ENCODE measurements at places on chromosomes 3 and 15. TPM values are rescaled to one million over a fixed set of nuclear protein-coding genes. Genes with fewer than 3 reads are reported as not detected.

DNA sequence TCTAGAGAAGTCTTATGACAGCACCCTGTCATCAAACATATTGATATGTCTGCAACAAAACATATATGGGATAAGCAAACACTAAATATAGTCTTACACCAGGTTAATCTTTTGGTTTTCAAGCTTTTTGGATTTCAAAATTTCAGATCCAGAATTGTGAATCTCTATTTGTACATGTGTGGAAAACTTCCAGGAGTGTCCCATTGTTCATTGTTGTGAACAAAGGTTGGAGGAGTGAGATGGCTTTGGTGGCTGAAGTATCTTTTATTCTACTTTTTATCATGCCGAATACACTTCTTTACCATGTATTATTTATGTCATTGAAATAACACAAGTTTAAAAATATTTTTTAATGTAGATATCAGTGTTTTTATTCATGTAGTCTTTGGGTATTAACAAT, 5.9 kb upstream of the FHIT start:
- DNase-seq: no peak

DNA sequence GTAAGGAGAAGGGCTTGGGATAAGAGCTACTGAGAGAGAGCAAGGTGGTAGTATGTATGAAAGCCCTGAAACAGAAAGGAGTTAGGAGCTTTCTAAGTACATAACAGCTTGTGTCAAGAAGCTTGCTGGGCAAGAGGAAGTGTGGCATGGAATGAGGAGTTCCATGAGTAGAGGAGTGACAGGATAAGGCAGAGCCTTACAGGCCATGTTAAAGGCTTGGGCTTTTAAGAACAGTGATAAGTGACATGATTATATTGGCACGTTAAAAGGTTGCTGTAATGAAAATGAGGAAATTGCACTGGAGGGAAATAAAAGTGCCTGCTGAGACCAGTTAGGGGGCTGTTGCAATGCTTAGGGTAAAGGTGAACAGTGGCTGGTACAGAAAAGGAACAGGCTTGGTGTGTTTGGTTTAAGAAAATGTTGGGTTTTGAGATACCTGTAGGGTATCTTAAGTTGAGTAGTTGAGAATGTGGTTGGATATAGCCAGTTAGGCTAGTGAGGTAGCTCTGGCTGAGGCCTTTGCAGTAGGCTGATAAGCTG, 49.0 kb downstream of the MEF2A start:
- DNase-seq: no peak

GRCh38 chr15:77025941-77026411, 31.1 kb downstream of the PSTPIP1 start:
- DNase-seq: no peak

GRCh38 chr3:55622733-55623132, 135.6 kb upstream of the WNT5A start:
- DNase-seq: peak; percentile 50

GRCh38 chr15:101543926-101544612, 54.6 kb upstream of the PCSK6 start:
- no peak for DNase-seq

DNA sequence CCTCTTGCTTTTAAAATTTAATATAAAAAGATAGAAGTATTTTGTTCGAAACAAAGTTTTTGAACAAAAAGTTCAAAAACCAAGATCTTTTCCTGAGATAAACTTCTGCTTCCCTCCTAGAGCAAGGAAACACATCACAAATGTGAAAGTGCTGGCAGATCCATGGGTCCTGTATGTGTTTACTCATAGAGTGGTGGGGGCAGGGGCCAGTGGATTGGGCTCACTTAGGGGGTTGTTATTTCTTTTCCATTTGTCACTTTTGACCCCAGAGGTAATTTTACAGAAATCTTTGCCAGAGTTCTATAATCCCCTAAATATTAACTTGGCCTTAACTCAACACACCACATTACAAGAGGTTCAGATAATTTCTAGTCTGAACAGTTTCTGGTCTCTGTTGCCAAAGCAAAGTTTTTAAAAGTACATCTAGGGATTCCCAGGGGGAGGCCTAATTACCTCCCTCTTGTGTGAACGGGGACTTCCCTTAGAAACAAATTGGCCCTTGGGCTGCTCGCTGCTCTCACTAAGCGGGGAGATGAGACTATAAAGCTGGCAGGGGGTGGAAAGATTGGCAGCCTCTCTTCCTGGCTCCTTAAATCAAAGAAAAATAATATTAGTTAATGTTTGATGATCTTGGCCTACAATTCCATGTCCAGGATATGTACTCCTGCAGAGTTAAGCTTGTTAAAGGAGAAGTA, 66.8 kb upstream of the PTX3 start:
- DNase-seq: no peak

GRCh38 chr3:61445924-61446323, 115.4 kb upstream of the PTPRG start:
- no peak for DNase-seq

DNA sequence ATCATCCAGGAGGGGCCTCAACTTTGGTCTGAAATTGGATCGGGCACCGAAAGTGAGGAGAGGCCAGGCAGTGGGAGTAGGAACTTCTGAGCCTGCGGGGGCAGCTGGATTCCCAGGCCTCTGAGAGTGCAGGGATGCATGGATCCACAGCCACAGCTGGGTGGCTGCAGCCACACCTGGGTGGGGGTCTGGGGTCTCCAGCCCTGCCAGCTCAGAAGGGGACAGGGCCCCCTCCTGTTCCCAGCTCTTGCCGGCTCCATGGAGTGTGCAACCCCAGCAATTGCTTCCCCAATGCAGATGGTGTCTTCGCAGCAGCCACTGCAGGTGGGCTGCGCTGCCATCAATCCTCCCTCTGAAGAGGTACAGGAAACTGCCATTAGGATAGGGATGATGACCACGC, 123.7 kb downstream of the BCHE start:
- DNase-seq: no peak

- no peak for DNase-seq
Observed at GRCh38 chr3:134350266-134350665, 24.0 kb downstream of the AMOTL2 start.

DNA sequence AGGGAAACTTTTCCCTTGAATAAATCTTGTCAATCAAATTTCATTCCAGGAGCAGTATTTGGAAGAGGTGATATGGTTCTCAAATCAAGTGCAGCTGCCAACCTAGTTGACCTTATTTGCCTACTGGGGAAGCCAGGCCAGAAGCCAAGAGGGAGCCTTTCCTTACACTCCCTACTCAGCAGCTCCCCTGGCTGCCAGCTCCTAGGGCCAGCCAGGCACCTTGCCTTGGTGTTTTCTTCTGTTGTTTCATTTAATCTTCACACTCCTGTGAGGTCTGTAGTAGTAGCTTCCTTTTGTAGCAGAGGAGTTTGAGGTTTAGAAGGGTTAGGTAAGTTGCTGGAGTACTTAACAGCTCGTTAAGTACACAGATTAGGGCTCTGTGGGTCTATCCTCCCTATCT, 22.6 kb downstream of the MKRN2OS start:
- no peak for DNase-seq

DNA sequence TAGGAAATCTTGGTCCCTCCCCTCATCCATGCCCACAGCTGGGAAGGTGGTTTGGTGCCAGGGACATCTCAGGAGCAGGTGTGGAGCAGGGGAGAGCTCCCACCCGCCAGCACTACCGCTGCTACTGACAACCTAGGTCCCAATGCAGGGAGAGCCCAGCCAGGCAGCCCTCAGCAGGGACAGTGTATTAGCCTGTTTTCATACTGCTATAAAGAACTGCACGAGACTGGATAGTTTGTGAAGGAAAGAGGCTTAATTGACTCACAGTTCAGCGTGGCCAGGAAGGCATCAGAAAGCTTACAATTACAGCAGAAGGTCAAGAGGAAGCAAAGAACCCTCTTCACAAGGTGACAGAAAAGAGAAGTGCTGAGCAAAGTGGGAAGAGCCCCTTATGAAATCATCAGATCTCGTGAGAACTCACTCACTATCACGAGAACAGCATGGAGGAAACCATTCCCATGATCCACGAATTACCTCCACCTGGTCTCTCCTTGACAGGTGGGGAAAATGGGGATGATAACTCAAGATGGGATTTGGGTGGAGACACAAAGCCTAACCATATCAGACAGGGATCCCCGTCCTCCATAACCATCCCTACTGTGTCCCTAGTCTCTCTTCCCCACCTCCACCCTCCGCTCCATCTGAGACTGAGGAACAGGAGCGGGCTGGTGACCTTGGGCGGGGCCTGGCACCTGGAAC, 218.6 kb downstream of the TBC1D2B start:
- DNase-seq: no peak

The OIP5 gene
- 4.1 TPM for total RNA-seq

DNA sequence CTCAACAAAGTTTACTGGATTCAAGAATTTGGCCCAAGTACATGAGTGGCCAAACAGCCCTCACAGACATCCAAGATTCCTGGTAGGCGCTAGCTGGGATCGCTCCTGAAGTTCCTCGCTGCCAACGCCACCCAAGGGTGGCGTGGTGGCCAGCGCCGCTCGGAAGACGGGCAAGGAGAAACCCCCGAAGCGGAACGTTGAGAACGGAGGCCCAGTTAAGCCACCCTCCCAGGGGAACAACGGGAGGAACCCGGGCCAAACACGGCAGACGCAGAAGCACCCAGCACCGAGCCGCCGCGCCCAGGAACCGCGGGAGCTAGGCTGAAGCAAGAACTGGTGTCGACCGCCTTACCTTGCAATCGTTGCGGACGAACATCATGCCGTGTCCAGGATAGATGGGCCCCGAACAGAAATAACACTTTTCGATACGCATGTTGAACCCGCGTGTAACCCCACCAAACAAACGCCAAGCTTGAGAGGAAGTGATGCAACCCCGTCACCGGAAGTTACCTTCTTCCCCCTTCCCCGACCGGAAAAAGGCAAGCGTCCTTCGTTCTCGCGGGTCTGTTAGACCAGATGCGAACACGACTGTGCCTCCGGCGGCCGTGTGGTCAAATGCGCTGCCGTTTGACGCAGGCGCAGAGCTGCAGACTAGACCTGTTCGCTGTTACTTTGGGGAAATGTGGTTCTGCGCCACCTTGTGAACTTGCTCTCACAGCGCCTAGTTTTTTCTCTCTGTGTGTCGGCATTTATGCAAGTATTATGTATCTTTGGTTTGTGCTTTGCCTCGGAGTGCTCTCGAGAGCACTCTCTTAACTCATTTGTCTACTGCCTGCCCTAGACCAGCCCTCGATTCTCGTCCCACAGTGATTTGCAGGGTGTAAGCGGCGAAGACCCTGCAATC, at the start of gene RSL24D1:
RSL24D1 (minus strand) TSS at position 484 of the 904 bp plus-strand sequence; CDS start at position 433, 51 bp downstream.
- peak; percentile 99 for DNase-seq

GRCh38 chr3:189853906-189854305, 222.7 kb downstream of the TP63 start:
- no peak for DNase-seq

The CAMP gene
- total RNA-seq: not detected

The OR5K2 gene
- total RNA-seq: not detected

GRCh38 chr3:188370081-188370830, 216.3 kb downstream of the LPP start:
- no peak for DNase-seq

The CDHR4 gene
- total RNA-seq: not detected

DNA sequence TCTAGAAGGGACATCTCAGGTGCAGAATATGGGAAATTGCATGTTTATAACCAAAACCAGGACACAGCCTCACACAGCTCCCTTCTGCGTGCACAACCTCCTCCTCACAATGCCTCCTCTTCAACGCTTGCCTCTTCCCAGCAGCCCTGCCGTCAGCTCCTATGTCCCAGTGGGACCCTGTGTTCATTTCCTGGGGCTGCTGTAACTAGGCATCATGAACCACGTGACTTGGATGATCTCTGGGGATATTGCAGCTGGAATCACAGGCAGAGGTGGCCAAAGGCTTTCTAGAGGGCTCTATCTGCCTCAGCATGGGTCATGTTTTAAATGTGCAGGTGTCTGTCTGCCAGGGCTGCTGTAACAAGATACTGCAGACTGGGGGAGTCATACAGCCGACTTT, 375.3 kb downstream of the OCA2 start:
- no peak for DNase-seq

- DNase-seq: no peak
Observed at GRCh38 chr3:18234717-18235335, 190.3 kb downstream of the SATB1 start.

GRCh38 chr3:134252766-134253165, 2.1 kb upstream of the RYK start:
- no peak for DNase-seq

The CHRM5 gene
- total RNA-seq: under 0.01 TPM

DNA sequence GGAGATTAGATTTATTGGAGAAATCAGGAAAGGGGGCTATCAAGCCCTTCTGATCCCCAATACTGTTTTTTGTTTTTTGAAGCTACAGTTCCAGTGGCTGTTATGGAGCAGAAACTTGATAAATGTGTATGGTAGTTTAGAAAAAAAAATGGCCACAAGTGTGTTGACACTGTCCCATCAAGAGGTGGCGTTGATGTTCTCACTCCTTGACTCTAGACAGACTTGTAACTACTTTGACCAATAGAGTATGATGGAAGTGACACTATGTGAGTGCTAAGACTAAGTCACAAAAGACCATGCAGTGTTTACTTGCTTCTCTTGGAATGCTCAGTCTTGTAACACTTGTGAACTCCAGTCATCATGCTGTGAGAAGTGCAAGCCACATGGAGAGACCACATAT, 356.7 kb downstream of the PDCD6IP start:
- DNase-seq: no peak

The P2RY14 gene
- not detected for total RNA-seq

The HYAL2 gene
- total RNA-seq: 56.8 TPM

- peak; percentile 44 for DNase-seq
Observed at GRCh38 chr3:114178770-114179368, at the start of gene DRD3. Gene DRD3, minus strand, starts transcription at chr3:114179052. Its CDS starts 7,060 bp downstream, at chr3:114171992.

The CFAP100 gene
- not detected for total RNA-seq

The TAGLN3 gene
- 3.2 TPM for total RNA-seq

DNA sequence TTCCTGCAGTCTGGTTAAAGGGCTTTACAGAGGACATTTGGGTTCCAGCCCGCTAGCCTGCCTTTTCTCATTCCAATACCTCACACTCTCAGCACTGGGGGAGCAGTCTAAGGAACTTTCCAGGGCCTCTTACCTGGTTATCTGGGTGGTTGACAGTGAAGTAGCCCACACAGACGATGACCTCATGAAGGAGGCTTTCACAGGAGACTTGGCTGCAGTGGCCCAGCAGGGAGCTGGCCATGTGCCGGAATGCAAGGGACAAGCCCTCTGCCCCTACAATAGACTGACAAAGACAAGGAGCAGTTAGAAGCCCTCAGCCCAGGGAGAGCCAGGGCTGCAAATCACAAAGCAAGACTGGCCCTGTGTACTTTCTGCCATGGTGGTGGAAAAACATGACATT, 39.5 kb downstream of the ISL2 start:
- no peak for DNase-seq

DNA sequence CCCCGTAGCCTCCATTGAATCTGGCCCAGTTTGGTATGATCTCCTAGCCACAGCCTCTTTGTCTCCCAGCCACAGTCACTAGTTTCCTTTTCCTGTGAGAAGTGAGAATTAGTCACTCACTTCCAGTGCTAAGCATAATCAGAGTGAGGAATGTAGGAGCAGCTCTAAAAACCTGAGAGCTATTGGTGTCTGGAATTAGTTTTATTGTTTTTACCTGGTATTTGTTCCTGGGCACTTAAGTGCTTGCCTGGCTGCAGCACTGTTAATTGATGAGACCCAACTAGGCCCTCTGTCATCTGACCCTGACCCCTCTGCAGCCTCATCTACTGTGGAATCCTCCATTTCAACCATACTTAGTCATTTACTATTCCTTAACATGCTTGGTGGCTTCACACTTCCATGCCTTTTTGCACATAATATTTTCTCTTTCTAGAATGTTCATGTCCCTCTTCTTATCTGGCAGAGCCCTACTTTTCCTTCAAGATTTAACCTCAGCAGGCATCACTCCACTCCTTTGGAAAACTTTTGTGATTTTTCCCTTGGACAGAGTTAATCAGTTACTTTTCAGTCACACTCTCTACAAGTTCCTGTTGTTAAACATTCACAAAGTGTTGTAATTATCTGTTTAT, 48.8 kb downstream of the PDE8A start:
- peak; percentile 38 for DNase-seq

GRCh38 chr15:73753250-73754130, at the start of gene INSYN1:
Gene INSYN1, minus strand, starts transcription at chr15:73753351. Its CDS starts 2,221 bp downstream, at chr15:73751130.
- no peak for DNase-seq
